NCI-H2107 (cell line): ENCODE measurements at places on chromosomes 5 and 9.

GRCh38 chr5:102090770-102091169 is 205.3 kb downstream of the SLCO4C1 start:
- DNase-seq, result no peak

DNA sequence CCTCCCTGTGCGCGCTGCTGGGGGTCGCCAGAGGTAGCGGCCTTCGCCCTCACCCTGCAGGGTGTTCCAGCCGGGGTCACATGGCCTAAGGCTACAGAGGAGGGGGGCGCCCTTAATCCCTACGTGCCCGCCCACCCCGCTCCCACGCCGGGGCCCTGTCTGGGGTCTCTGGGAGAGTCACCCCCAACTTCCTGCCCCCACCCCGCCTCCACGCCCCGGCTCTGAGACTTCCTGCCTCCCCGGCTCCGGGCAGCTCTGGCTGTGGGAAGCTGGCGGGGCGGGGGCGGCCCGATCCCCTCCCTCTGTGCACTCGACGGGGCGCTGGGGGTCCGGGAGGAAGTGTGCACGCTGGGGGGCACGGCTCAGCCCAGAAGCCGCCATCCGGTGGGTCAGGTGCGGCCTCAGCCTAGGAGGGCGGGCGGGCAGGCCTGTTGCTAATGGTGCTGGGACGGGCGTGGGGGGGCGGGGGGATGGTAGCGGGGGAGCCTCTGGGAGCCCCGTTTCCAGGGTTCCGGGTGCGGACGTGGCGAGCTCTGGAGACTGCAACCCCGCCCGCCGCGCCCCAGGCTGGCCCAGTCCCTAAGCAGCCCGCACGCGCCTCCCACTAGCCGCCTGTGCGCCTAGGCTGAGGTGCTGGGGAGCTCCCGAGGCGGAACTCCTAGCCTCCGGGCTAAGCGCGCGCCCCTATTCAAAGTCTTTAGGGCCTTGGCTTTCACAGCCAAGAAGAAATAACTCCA is 61.6 kb downstream of the CXXC5 start:
- DNase-seq, result no peak

DNA sequence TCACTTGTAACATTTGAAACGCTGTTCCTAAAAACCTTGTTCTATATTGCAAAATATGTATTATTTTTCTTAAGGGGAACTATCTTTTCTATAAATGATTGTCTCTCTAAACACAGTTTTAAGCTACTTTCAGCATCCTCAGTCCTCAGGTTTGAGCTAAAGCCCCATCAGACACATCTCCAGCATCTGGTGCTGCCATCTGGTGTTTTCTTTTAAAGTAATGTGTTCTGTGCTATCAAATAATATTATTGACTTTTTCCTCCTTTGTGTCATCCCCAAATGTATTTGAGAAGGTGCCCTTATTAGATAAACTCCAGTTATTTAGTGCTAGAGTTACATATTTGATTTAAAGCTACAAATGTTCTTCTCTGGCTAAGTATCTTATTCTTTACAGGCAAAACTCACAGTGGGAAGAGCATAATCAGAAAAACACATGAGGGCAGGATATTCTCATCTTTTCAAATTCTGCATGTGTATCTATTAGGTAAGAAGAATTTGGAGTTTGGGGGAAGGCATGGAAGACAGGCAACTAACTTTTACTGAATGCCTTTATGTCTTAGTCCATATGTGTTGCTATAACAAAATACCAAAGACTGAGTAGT is 27.5 kb downstream of the ZNF474 start:
- no peak for DNase-seq

DNA sequence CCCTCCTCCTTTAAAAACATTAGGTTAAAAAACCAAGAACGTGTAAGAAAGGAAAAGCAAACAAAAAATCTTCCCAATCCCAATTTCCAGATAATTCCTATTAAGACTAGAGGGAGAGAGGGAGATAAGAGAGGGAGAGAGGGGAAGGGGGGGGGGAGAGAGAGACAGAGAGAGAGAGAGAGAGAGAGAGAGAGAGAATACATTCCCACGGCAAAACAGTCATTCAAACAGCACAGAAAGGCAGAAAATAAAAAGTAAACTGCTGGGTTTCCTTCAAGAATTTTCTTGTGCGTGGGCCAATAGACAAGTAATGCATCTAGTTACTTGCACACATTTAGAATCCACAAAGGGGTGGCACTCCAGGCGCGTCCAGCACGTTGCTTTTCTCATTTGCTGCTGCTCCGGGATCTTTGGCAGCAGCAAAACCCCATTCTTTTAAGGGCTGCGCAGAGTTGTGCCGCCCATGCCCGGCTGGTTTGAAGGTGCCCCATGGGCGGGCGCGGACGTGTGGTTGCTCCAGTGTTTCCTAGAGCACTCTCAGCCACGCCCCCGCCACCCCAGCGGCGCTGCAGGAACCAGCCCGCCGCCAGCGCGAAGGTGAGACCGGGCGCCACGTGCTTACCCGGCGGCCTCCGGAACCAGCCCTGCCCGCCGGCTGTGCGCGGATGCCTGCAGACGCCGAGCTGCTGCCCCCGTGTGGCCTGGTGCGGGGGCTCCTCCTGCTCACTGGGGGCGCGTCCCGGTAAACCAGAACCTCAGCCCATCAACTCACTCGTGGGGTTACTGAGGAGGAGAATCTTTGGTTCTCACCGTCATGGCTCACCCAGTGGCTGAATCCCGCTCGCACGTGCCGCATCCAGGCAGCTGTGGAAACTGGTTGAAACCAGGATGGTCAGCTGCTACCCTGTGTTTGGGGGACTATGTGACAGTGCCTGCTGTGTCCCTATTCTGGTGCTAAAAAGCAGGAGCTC is 44.6 kb downstream of the STC2 start:
- peak; percentile 11 for DNase-seq

DNA sequence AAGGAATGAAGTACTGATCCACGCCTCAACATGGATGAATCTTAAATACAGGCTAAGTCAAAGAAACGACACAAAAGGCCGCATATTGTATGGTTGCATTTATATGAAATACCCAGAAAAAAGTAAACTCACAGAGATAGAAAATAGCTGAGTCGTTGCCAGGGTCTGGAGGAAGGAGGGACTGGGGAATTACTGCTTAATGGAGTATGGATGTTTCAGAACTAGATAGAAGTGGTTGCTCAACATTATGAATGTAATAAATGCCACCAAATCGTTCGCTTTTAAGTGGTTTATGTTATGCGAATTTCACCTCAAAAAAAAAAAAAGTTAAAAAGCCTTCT is 784 bp upstream of the MSANTD3 start:
- no peak for DNase-seq
